ENCODE measurements at places on chromosomes 4 and X.

DNA sequence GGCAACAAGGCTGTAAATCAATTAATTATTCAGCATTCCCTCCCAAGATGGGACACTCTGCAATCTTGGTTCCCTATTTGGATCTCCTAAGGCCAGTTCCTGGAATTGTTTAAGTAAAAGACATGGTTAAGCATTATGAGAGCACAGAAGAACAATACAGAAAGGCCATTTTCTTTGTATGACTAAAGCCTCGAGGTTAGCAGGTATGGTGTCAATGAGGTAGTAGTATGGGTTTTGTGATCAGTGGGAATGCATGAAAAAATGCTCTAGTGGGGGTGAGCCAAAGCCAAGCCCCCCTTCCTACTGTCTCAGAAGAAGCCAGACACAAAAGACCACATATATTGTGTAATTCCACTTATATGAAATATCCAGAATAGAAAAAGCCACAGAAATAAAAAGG lies 61.7 kb upstream of the S100G start:
- no peak for DNase-seq

GRCh38 chr4:8276358-8277240 lies 7.0 kb downstream of the HTRA3 start:
- DNase-seq = no peak

DNA sequence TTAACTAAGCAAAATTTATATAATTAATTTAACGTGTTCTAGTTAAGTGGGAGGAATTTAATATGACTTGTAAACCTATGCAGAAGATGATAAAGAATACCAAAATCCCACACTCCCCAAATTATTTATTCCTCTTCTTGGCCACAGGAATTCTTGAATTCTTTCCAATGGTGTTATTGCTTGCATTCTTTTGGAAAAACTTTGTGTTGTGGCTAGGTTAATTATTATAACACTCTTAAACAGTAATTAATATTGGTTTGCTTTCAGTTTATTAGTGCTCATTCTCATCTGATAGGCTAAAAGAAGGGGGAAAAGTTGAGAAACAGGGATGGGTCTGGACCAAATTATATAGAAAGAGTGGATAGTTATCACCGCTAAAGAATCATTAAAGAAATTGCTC lies 141.5 kb upstream of the PABPC4L start:
- DNase-seq = no peak

DNA sequence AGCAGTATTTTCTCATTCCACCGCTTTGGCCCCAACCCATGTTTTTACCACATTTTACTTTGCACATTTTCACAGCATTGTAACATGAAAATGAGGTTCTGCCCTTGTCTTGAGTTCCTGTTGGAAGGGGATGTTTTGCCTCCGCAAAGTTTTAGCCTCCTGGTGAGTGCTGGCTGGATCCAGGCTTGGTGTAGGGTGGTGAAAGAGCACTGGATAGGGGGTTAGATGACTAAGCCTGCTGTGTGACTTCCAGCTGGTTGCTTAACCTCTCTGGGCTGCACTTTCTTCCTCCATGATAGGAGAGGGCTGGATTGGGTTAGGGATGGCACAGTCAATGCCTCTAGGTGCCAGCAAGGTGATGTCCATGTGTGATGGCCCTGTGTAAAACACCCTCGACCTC lies 28.9 kb downstream of the CYTL1 start:
- DNase-seq = no peak

DNA sequence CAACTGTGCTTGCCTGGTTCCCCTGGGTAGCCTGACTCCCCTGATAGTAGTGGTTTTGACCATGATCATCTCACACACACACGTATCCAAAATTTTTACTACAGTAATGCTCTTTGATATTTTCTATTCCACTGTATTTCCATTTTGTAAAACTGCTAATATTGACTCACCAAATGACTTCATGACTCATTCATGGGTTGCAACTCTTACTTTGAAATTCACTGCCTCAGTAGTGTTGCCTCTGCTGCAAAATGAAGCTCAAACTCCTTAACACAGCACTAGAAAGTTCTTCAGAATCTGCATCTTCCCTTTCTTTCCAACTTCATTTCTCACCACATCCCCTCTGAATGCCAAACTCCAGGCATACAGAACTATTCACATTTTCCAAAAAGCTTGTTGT lies 20.3 kb downstream of the QRFPR start:
- no peak for DNase-seq

GRCh38 chr4:128289523-128290158 lies 2.0 kb upstream of the PGRMC2 start:
- DNase-seq = no peak

- DNase-seq = no peak
These were observed 23.9 kb downstream of the ZNF275 start for GRCh38 chrX:153357877-153358276.

DNA sequence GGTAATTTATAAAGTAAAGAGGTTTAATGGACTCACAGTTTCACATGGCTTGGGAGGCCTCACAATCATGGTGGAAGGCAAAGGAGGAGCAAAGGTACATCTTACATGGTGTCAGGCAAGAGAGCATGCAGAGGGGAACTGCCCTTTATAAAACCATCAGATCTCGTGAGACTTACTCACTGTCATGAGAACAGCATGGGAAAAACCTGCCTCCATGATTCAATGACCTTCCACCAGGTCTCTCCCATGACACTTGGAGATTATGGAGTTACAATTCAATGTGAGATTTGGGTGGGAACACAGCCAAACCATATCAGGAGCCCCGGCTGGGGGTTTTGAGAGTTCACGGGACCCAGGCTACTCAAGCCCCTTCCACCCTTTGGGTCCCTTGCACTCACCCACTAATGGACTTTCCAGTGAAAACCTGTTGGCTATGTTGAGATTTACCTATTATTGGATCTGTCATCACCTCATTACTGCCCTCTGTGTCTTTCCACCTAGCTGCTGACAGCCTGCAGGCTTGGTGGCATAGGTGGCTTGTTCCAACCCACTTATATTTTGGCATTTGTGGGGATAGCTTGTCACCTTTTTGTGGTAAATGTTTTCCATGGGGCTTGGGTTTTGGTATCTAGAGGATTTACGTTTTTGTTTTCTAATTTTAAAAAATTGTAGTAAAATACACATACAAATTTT lies 24.0 kb downstream of the IGFBP7 start:
- DNase-seq = no peak

- DNase-seq = no peak
These were observed 611.6 kb upstream of the GRIA3 start for GRCh38 chrX:122572461-122572860.

All from stimulated activated CD8-positive, alpha-beta memory T cell treated with anti-CD3 and anti-CD28 coated beads, Interleukin-12 subunit alpha, Interleukin-12 subunit beta, amount 100 ng/mL, for 1 hour (primary cell).